ENCODE measurements at places on chromosomes 7 and 10. TPM values are rescaled to one million over a fixed set of nuclear protein-coding genes. Genes with fewer than 3 reads are reported as not detected.

Gene PKD2L1
- not detected for total RNA-seq

- no peak for DNase-seq
Observed at GRCh38 chr7:71982851-71983250, 429.3 kb downstream of the CALN1 start.

DNA sequence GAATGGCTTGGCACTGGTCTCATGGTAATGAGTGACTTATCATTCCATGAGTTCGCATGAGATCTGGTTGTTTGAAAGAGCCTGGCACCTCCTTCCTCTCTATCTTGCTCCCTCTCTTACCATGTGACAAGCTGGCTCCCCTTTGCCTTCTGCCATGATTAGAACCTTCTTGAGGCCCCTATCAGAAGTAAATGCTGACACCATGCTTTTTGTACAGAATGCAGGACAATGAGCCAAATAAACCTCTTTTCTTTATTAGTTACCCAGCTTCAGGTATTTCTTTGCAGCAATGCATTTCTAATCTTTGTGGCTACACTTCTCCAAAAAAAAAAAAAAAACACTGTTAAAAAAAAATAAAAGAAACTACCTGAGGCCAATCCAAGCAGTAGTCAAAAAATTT, 17.1 kb upstream of the SLC13A1 start:
- DNase-seq = no peak

- DNase-seq = no peak
Observed at GRCh38 chr10:132118366-132118765, 52.6 kb downstream of the JAKMIP3 start.

GRCh38 chr7:29332042-29332811, 137.7 kb downstream of the CHN2 start:
- DNase-seq = no peak

DNA sequence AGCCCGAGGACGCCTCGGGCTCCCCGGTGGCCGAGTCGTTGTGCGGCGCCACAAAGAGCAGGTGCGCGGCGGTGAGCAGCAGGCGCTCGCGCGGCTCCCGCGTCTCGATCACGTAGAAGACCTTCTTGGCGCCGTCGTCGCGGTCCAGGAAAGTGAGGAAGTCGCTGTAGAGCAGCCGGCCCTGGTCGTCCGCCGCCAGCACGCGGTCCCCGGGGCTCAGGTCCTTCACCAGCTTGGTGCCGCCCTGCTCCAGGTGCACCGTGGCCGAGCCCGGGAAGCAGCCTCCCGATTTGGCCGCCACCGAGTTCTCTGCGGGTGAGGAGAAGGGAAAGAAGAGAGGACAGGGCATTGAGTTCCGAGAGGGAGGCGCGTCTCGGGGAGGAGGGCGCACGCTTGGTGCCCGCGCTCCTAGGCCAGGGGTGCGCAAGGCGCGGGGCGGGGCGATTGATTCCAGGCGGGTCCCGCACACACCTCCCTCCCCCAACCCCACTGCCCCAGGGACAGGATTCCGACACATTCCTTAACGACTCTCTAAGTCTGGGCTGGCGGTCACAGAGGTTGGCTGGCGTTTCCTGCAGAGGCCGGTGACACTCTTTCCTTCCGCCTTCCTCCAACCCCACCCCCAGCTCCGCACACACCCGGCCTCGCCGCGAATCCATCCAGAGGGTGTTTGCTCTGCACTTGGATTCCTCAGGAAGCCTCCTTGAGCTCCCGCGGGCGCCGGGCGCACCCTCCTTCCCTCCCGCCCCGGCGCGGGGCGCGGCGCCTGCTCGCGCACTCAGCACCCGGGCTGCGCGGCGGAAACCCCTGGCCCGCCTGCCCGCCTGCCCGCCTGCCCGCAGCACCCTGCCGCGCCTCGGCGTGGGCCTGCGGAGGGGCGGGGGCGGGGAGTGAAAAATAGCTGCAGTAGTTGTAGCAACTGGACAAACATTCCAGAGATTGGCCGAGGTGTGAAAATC, 8.6 kb downstream of the SHH start:
- DNase-seq = no peak

- DNase-seq = no peak
Observed at GRCh38 chr7:131338173-131338572, 10.5 kb downstream of the MKLN1 start.

DNA sequence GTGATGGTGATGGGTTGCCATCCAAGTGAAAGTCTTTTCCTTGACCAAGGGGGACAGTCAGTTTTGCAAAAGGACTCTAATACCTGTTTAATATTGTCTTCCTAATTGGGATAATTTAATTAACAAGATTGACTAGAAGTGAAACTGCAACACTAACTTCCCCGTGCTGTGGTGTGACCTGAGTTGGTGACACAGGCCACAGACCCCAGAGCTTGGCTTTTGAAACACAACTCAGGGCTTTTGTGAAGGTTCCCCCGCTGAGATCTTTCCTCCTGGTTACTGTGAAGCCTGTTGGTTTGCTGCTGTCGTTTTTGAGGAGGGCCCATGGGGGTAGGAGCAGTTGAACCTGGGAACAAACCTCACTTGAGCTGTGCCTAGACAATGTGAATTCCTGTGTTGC, 6.9 kb downstream of the PPIF start:
- DNase-seq = no peak

GRCh38 chr7:33831389-33832141, 73.8 kb upstream of the BMPER start:
- no peak for DNase-seq

- no peak for DNase-seq
Observed at GRCh38 chr7:138581065-138581464, 120.1 kb downstream of the SVOPL start.
